ENCODE measurements at places on chromosomes 16 and 17.

DNA sequence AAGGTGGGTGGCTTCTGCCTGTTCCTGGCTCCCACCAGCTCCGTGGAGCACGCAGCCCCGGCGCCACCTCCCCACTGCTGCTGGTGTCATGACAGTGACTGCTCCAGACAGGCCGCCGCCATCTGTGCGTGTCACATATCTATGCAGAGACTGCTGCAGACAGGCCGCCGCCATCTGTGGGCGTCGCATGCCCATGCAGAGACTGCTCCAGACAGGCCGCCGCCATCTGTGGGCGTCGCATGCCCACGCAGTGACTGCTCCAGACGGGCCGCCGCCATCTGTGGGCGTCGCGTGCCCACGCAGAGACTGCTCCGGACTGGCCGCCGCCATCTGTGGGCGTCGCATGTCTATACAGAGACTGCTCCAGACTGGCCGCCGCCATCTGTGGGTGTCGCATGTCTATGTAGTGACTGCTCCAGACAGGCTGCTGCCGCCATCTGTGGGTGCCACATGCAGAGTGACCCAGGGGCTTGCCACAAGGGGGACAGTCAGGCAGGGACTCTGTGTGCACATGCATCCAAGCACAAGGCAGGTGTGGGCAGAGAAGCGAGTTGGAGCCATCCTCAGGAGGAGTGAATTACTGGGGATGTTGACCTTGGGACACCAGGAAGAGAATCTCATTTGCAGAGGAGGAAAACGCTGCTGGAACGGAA lies 3.3 kb upstream of the FN3KRP start:
- DNase-seq, result no peak

DNA sequence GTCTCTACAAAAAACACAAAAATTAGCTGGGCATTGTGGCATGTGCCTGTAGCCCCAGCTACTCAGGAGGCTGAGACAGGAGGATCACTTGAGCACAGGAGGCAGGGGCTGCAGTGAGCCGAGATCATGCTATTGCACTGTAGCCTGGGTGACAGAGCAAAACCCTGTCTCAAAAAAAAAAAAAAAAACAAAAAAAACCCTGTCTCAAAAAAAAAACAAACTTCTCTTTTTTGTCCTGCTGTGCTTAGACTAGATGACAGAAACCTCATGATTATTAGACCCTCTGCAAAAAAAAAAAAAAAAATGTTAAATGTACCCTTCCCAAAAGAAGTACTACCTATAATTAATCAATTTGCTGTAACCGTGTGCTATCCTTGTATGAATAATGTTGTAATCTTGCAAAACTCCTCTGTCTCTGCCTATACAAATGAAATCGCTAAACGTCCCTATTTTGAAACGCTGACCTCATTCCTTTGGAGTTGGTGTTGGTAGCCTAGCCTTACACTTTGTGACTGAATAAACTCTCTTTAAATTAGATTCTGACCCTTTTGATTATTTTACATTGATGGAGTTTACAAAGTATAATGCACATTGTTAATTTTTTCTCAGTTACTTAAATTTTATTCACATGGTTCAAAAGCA lies 13.6 kb upstream of the DHRS7B start:
- no peak for DNase-seq

DNA sequence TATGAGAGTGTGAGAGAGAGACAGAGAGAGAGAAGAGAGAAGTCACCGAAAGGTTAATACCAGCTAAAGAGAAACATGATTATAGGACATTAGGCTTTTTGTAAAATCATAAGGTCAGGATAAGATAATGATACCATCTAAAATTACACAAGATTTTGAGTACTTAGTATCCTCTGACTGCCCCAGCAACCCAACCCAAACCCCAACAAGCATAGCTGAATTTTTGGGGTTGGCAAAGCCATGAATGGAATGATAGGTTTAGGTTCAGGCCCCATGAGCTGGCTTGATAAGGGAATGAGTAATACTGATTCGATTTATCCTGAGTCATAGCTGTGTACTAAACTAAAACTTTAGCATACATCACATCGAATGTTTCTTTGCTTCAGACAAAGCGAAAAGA lies 259.5 kb downstream of the IRX3 start:
- DNase-seq, result peak; percentile 76

DNA sequence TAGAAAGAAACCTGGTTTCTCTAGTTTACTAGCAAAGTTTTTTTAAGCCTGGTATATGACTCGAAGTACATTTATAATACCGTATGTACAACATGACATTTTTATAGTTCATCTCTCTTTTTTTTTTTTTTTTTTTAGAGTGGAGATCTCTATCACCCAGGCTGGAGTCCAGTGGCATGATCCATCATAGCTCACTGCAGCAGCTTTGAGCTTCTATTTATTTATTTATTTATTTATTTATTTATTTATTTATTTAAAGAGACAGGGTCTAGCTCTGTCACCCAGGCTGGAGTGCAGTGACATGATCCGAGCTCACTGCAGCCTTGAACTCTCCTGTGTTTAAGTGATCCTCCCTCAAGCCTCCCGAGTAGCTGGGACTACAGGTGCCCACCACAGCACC lies 25.9 kb upstream of the VPS4A start:
- DNase-seq, result no peak

GRCh38 chr17:11545002-11545401 lies 53.3 kb upstream of the DNAH9 start:
- no peak for DNase-seq
